ENCODE measurements at places on chromosomes 5 and 9. TPM values are rescaled to one million over a fixed set of nuclear protein-coding genes. Genes with fewer than 3 reads are reported as not detected.
A peak's percentile ranks its signal among the peaks of the same experiment; 100 is the strongest.

GRCh38 chr5:8844206-8844605 is 701.7 kb downstream of the SEMA5A start:
- no peak for DNase-seq

MYOZ3 gene
- 0.32 TPM for total RNA-seq

HRCT1 gene
- total RNA-seq: 65.0 TPM

HSPA5 gene
- total RNA-seq: 441 TPM

SLC6A3 gene
- not detected for total RNA-seq

NUP214 gene
- 32.2 TPM for total RNA-seq

GRCh38 chr5:72654231-72654630 is 147.0 kb upstream of the ZNF366 start:
- no peak for DNase-seq

- DNase-seq: peak; percentile 79
Measured at GRCh38 chr5:172777881-172778814, 7.2 kb upstream of the DUSP1 start.

DNA sequence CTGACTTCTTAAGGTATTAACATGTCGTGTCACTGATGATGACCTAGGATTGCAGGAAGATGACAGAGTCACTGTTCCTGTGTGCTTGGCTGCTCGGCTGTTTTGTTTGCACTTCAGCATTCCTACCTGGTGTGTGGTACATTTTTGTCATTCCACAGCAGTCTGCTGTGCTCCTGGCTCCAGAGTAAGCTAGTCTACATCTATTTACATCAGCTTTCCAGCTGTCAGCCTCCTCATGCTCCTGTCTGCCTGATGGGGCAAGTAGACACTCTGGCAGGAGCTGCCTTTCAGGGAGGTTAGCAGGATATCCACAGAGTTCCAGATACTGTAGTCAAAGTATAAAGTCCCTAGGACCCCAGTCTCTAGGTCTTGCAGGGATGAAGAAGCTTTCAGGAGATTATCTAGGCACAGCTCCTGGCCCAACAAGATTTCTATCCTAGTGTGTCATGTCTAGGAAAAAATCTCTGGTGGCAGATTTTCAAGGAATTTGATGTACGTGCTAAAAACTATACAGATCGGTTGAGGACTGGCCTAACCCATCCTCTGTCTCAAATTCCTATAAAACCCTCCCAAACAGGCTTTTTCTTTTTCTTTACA is 28.4 kb downstream of the RUSC2 start:
- no peak for DNase-seq

GRCh38 chr5:163489745-163490075 is 15.7 kb upstream of the MAT2B start:
- no peak for DNase-seq

- no peak for DNase-seq
Measured at GRCh38 chr5:2181149-2181548, 298.4 kb upstream of the IRX4 start.

DNA sequence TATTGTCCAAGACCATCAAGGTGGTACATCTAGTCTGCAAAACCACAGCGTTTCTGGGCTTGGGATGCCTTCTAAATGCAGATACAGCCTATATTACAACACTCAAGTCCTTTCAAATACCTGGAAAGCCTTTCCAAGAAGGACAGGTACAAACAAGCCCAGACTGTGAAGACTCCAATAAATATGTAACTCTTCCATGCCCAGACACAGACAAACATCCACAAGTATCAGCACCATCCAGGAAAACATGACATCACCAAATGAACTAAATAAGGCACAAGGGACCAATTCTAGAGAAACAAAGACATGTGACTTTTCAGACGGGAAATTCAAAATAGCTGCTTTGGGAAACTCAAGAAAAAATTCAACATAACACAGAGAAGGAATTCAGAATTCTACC is 152.7 kb upstream of the POC5 start:
- DNase-seq: no peak

ARL14EPL gene
- total RNA-seq: not detected

DNA sequence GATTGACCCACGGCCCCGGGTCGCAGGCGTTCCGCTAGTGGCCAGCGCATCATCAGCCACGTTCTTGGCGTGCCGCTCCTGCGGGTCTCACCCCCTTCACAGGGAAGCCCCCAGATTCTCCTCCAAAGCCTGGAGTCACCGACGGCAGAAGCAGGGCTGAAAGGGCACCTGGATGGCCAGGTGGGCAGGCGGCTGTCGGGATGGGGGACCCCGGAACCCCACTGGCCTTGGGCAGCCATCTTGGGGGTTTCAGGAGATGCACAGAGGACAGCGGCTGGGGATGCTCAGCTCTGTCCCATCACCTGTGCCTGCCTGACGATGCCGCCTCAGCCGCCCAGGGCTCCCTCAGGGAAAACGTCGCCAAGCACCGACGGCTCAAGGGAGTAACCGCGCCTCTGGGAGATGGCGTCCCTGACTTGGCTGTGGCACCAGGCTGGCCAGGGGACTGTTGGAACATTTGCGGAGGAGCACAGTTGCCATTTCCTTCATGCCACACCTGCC is 14.1 kb upstream of the SLC9A3 start:
- DNase-seq: no peak

DNA sequence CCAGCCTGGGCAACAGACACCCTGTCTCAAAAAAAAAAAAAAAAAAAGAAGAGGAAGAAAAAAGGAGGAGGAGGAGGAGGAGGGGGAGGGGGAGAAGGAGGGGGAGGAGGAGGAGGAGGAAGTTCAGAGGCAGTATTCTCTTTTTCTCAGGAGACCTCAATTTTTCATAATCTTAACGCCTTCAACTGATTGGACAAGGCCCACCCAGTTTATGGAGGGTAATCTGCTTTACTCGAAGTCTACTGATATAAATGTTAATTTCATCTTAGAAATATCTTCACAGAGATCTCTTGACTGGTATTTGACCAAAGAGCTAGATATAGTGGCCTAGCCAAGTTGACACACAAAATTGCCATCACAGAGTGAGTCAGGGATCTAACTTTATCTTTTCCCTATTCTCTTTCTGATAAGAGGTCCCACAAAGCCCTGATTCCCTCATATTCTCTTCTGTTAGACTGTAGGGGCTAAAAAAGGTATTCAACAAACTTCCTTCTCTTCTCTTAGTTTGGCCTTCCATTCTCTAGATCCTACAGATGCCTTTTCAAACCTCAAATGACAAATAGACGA is 115.5 kb upstream of the ABCA1 start:
- DNase-seq: no peak

DNA sequence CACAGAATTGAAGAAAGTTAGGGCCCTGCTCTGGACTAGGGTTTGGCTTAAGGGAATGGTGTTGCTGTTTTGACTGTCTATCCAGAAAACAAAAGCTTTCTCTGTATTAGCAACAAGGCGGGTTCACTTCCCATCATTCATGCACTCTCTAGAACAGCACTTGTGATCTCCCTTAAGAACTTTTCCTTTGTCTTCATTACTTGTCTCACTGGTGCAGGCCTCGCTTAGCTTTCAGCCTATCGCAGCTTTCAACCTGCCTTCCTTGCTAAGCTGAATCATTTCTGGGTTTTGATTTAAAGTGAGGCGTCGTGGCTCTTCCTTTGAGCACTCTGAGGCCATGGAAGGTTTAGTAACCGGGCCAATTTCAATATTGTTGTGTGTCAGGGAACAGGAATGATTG is 35.2 kb upstream of the LPCAT1 start:
- DNase-seq: no peak

- no peak for DNase-seq
Measured at GRCh38 chr5:116507941-116508655, 66.5 kb downstream of the SEMA6A start.

- no peak for DNase-seq
Measured at GRCh38 chr5:139468421-139468931, 2.3 kb upstream of the SMIM33 start.

DNA sequence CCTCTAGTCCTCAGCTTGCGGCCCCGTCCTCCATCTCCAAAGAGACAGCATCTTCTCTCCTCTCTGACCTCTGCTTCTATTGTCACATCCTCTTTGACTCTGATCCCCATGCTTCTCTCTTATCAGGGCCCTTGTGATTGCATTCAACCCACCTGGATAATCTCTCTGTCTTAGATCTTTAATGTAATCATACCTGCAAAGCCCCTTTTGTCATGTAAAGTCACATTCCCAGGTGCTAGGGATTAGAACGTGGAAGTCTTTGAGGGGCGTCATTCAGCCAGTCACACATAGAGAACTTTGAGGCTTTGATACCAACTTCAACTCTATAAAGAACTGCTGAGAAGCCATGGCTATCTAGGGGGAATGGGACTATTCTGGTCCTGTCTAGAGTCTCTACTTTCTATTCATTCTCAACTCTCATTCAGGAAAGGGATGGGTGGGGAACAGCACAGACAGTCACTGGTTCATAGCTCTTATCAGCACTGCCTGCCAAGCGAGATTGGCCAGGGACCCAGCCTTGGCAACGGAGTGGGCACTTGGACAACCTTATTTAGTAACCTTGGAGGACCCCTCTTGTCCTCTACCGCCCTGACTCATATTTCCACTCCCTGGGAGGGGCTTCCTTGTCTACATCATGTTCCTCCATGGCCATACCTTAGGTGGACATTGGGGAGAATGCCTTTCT is 29.0 kb downstream of the TAS2R1 start:
- no peak for DNase-seq
